ENCODE measurements at places on chromosomes 4 and X. TPM values are rescaled to one million over a fixed set of nuclear protein-coding genes. Genes with fewer than 3 reads are reported as not detected.

Gene FAM53A
- 1.0 TPM for total RNA-seq

Gene TMEM31
- 0.19 TPM for total RNA-seq

GRCh38 chr4:89438102-89438831 is 130.7 kb upstream of the GPRIN3 start:
- H3K4me3 ChIP-seq = no peak overlapping the region
- no peaks in the 10 kb centered on the region for H3K4me1 ChIP-seq
- H3K27me3 ChIP-seq = no peaks in the 10 kb centered on the region
- no peaks in the 10 kb centered on the region for H3K36me3 ChIP-seq
- H3K27ac ChIP-seq = no peak overlapping the region
- DNase-seq = no peak

- no peaks in the 10 kb centered on the region for H3K27me3 ChIP-seq
- H3K27ac ChIP-seq = no peak overlapping the region
- no peak overlapping the region for H3K4me3 ChIP-seq
- peaks cover 2% of the 10 kb centered on the region for H3K4me1 ChIP-seq
These were observed 9.6 kb downstream of the CC2D2A start for GRCh38 chr4:15479089-15479912.

DNA sequence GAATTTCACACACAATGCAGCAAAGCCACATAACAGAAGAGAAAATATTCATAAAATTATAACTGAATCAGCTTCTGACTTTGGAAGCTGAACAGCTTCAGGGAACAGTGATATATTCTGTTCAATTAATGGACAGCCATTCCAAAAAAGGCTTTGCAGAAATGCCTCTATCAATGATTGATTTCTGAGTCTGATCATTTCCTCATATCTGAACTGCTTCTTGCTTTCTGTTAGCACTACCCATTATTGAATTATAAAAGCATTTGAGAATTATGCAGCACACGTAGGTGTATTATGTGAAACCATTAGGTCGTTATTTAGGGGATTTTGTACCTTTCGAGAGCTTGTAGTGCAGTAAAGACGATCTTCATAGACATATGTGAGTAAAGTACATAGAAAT is 159.6 kb downstream of the STIM2 start:
- no peaks in the 10 kb centered on the region for H3K4me1 ChIP-seq
- no peaks in the 10 kb centered on the region for H3K27me3 ChIP-seq
- no peak overlapping the region for H3K4me3 ChIP-seq
- H3K36me3 ChIP-seq = peaks cover 31% of the 10 kb centered on the region

- H3K4me3 ChIP-seq = no peak overlapping the region
- no peaks in the 10 kb centered on the region for H3K36me3 ChIP-seq
- no peaks in the 10 kb centered on the region for H3K4me1 ChIP-seq
- DNase-seq = no peak
- no peak overlapping the region for H3K27ac ChIP-seq
These were observed 66.9 kb upstream of the PHOX2B start for GRCh38 chr4:41815473-41815872.

Gene HOPX
- 5.9 TPM for total RNA-seq

DNA sequence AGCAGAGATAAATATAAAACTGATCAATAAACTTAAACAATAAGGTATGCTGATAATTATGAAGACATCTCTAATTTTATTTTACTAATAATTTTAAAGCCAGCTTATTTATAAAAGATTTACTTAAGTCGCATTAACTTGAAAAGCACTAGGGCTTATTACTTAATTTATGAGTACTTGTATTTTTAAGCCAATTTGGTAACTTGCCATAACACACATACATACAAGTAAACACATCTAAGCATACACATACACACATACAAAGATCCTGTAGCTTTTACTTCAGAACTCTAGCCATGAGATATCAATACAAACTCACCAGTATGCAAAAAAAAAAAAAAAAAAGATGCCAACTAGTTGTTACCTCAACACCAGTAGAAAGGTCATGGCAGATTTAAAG is 10.0 kb upstream of the GPR78 start:
- DNase-seq = no peak
- no peak overlapping the region for H3K27ac ChIP-seq
- H3K36me3 ChIP-seq = no peaks in the 10 kb centered on the region
- H3K4me3 ChIP-seq = no peak overlapping the region

Gene SAGE1
- total RNA-seq = not detected

GRCh38 chrX:85903692-85904471 is 143.5 kb downstream of the CHM start:
- no peaks in the 10 kb centered on the region for H3K36me3 ChIP-seq
- no peak overlapping the region for H3K4me3 ChIP-seq

Gene PRICKLE3
- total RNA-seq = 2.2 TPM
